SHP77 treated with DMSO at 0.1 percent for 48 hours (cell line): ENCODE measurements at places on chromosomes 16 and 17.

DNA sequence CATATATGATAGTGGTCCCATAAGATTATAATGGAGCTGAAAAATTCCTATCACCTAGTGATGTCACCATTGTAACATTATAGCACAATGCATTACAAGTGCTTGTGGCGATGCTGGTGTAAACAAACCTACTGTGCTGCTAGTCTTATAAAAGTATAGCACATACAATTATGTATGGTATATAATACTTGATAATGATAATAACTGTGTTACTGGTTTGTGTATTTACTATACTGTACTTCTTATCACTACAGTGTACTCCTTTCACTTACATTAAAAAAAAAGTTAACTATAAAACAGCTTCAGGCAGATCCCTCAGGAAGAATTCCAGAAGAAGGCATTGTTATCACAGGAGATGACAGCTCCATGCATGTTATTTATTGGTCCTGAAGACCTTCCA is 122.0 kb upstream of the NACA2 start:
- DNase-seq, result no peak

GRCh38 chr17:44146375-44147346 is 4.9 kb downstream of the HROB start:
- no peak for DNase-seq

DNA sequence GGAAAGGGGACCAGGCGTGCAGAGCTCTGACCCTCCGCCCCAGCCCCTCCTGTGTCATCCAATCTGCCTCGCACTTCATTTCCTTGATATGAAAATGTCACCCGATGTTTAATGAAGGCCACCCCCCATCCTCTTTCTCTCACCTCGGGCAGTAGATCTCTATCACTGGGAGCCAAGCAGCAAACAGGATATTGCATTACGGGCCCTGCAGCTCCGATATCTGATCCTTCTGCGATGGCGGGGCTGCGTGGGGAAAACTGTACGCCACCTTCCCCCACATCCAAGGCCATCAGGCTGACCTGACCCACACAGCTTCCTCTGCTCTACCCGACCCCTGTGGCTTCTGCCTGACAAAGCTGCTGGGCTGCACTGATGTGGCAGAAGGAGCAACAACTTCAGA is 74.9 kb downstream of the DYNLRB2 start:
- DNase-seq, result no peak

DNA sequence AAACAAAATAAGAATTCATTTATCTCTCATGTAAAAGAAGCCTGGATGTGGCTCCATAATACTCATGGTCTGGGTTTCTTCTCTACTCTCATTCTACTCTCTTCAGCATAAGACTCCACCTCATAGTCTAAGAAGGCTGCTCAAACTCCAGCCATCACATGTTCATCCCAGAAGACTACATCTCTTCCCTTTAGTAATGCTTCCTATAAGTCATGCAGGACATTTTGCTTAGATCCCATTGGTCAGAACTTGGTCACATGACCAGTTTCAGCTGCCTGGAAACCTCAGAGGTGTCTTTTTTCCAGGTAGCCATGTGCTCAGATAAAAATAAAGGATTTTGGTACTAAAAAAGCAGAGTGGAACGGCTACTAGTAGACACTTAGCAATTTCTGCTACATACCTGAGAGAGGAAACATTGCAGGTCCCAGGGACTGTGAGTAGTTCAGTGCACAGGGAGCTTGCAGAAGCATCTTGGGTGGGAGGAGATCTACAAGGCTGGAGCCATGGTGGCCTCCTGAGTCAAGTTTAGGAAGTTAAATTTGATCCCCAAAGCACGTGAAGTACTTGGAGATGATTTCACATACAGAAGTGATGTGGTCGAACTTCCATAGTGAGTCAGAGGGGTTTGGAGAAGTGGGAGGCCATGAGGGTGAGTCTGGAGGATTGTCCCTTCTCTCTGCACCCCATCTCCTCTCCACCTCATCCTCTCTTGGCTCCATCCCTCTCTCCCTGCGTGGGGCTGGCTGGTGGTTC is 110.2 kb downstream of the CCDC182 start:
- no peak for DNase-seq

DNA sequence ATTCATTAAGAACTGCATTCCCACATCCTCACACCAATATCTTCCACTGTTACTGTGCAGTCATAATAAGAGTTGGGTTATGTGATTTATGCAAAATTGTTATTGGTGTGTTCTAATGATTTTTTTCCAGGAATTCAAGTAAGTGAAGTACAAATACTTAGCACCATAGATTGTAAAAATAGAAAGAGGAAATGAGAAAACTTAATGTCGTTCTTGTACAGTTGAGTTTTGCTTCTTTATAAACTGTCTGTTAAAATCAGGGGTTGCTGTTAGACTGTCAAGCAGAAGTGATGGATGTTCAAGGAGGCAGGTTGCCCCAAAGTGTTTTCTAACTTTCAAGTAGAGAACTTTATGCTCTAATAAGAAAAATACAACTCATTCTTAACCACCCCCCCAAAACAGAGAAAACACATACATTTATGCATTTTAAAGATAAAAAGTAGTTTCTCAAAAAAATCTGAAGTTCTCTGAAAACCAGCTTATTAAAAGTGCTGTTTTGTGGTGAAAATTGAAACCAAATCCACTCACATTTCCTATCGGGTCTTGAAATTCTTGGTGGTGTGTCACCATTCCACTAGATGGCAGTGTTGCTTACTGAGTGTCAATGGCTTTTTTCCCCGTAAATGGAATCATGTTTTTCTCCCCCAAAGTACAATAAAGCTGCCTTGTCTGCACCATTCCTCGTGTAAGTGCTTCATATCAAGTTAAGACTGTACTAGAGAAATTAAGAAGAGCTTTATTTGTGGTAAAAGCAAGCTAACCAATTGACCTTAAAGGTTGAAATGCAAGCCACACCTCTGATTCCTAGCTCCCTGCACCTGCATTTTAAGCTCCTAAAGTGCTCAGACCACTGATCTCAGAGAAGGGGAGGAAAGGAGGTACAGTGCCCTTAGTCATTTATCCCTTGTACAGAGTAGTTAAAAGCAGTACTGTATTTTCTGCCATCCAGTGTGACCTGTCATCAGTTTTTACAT is 4.7 kb upstream of the IGSF6 start:
- no peak for DNase-seq

DNA sequence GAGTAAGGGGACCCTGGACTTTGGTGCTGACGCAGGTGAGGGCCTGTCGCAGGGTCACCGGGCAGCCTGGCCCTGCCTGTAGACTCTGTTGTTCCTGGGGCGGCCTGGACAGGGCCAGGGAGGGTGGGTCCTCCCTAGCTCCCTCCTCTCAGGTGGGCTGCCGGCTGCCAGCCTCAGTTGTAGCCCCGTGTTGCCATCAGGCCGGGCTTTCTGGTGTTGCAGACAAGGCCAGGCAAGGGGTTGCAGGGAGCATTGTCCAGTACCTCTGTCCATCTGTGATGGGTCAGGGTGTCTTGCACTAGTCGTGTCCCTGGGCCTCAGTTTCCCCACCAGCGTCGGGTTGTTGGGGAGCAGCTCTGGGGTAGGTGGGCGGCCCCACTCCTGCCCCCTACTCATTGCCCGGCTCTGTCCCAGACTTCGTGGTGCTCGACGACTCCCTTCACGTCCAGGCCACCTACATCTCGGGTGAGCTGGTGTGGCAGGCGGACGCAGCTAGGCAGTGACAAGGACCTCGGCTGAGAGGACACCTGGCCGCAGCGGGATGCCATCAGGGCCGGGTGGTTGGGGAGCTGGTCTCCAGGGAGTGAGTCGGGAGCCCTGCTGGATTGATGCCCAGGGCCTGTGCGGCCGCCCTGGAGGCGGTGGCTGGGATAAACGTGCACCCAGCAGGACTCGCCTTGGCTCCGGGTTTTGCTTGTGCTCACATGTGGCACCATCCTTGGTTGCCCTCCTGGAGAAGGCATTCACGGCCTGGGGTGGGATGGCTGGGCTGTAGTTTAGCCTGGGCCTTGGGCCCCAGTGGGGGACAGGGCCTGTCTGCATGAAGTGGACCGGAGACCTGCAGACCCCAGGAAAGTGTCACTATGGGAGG is 1.9 kb downstream of the CEMP1 start:
- no peak for DNase-seq

- no peak for DNase-seq
These were observed 711 bp downstream of the ALYREF start for GRCh38 chr17:81890447-81891302.

- DNase-seq, result no peak
These were observed 195.4 kb downstream of the XYLT1 start for GRCh38 chr16:17275076-17276009.

DNA sequence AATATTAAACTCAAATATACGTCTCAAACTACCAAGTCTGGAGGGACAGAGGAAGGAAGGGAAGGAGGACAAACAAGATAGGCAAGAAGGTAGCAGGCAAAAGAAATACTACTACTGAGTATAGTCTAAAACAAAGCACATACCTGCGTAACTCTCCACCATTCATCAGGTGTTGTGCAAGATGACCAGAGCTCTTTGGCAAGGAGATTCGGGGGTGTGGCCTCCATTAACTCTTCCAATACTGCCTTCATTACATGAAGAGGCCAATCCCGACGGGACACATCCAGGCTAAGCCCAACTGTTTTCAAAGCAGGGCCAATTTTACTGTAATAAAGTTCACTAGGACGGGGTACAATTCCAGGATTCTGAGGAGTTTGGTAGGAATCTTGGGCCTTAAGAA is 38.2 kb upstream of the ARL6IP1 start:
- no peak for DNase-seq

- DNase-seq, result no peak
These were observed 1.5 kb upstream of the OSGIN1 start for GRCh38 chr16:83951544-83951943.

GRCh38 chr17:53896047-53896446 is 73.3 kb downstream of the KIF2B start:
- DNase-seq, result no peak

DNA sequence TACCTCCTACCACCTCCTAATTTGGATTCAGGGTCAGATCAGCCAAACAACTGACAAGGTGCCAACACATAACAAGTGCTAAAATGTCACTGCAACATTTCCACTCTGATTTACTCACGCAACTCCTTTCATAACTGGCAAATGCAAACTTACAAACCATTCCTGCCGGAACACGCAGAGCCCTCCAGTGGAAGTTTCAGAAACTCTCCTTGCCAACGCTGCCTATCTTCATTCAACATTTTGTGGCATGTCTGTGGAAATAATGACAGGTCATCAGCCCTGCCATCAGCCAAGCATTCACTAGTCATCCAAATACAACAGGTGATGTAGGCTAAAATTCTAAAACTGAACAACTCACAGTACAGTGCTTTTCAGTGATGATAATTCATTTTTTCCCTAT is 37.7 kb upstream of the OR3A1 start:
- DNase-seq, result no peak

- DNase-seq, result no peak
These were observed 487 bp downstream of the POLG2 start for GRCh38 chr17:64496348-64496785.

GRCh38 chr17:48294806-48295361 is 135.1 kb downstream of the SKAP1 start:
- DNase-seq, result no peak

- no peak for DNase-seq
These were observed 30.3 kb upstream of the RCVRN start for GRCh38 chr17:9935408-9935807.

DNA sequence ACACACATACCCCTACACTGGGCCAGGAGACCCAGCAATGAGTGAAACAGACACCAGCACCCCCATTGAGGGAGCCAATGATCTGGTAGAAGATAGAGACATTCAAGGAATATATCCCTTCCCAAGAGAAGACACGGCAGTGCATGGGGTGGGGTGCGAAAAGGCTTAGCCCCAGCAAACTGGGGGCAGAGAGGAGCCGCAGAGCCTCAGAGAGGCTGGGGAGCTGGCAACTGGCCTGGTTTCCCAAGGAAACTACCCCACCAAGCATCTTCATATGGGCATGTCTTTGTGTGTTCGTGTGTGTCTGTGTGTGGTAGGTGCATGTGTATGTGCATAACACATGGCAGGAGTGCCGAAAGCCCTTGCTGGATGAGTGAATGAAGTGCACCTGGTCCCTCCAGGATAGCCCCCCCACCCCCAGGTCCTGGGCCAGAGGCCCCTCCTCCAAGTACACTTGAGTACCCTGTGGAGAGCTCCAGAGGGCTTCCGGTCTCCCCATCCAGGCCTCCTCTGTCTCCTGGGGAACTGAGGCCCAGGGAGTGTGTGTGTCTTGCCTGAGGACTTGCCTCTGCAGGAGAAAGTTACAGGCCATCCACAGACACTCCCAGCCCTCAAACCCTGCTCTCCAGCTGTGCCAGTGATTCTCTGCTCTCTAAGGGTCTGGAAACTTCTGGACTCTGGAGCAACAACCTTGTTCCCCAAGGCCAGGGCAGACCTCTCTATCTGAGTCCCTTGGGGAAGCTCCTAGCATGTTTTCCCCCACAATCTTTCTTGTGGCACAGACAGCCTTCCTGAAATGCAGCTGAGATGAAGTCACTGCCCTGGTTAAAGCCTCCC is 15.9 kb downstream of the TBX2 start:
- no peak for DNase-seq
